Stimulated activated CD8-positive, alpha-beta memory T cell treated with anti-CD3 and anti-CD28 coated beads, Interleukin-15, amount 100 ng/mL, for 4 hours (primary cell): ENCODE measurements at places on chromosomes 13 and 19.

DNA sequence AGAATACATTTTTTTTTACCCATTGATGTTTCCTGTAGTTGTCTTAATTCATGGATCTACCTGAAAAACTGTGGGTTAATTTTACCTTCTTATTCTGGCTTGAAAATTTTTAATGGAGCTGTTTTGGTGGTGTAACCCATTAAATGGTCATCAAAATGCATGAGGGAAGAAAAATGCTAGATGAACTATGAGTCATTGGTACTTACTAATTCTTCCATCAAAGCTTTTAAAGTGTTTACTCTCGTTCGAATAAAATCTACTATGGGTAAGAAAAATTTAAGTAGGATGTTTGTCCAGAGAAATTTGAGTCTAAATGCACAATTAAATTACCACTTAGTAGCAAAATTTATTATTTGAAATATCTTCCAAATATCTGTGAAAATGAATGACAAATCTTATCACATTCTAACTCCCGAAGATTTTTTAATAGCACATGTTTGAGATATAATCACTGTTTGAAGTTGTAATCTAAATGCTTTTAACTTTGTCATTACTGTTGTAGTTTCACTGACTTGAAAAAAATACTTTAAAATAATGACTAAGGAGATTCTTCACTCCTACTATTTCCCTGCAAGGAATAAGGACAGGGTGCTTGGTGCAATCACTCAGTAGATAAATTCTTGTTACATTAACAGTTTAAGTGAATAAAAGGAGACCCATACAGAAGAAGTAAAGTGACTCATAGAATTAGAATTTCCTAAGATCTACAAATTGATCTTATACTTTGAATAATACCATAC lies 437.7 kb downstream of the IRS2 start:
- no peak for DNase-seq

DNA sequence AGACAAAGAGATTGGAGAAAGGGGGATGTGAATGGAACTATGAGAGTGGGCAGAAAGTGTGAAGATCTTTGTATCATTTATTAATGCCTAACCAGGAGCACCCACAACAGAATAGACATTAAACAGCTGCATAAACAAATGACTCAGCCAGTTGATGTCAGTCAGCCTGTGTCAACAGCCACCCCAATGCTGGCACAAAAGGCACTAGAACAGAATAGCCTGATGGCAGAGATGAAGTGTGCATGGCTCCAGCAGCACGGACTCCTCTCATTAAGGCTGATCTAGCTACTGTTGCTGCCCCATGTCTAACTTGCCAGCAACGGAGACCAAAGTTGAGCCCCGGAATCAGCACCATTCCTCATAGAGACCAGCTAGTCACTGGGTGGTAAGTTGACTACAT lies 7.8 kb downstream of the CPB2 start:
- no peak for DNase-seq

DNA sequence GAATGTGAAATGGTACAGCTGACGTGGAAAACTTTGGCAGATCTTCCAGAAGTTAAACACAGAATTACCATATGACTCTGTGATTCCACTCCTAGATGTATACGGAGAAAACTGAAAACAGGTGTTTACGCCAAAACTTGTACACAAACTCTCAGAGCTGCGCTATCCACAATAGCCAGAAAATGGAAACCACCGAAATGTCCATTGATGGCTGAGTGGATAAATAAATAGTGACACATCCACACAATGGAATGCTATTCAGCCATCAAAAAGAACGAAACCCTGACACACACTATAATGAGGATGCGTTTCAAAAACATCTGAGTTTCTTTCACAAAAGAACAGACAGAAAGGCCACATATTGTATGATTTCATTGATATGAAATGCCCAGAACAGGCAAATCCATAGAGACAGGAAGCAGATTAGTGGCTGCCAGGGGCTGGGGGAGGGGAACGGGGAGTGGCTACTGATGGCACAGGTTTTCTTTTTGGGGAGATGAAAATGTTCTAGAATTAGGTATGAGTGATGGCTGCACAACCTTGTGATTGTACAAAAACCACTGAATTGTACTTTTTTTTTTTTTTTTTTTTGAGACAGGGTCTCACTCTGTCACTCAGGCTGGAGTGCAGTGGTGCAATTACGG lies 33.0 kb downstream of the IL12RB1 start:
- no peak for DNase-seq

GRCh38 chr13:71290963-71291841 lies 575.8 kb downstream of the DACH1 start:
- peak; percentile 5 for DNase-seq
